Fibroblast of upper back skin (primary cell): ENCODE measurements at places on chromosomes 3 and 15.

DNA sequence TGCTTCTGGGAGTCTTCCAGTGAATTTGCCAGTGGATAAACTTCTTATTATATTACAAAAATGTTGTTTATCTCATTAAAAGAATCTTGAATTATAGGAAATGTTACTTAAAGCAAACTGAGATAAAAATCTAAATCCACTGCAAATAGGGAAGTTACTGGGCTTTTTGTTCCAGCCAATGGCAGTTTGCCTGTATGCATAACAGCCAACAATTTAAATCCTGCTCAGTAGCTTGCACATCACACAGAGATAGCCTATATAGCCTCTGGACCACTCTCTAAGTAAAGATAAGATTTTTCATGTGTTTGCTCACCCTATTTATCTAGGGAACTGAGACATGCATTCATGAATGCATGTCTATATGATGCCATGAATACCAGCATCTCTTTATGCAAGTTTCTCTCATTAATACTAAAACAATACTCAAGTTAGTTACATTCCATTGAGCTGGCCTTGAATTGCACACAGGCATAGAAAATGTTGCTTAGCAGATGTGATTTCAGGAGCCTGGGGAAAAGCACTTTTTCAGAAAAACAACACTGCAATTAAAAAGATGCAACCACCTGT is 92.1 kb upstream of the GPR149 start:
- DNase-seq: no peak

GRCh38 chr3:122392868-122393844 is 9.2 kb downstream of the FAM162A start:
- peak; percentile 56 for DNase-seq

GRCh38 chr15:101694261-101694660 is 30.0 kb downstream of the TARS3 start:
- no peak for DNase-seq

DNA sequence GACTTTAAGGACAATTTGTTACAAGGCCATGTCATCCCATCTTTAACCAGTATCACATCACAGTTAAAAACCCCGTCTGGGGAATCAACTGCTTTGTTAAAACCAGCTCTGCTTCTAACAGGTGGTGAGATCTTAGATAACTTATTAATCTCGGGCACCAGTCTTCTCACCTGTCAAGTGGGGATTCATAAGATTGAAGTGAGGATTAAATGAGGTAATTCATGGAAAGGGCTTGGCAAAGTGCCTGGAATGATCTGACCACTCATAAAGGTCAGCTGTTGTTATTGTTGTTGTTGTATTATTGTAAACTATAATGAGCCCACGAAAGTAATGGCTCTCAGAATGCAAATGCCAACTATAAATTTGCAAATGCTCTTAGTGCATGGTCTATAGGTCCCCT is 30.1 kb upstream of the SLC24A5 start:
- DNase-seq: no peak

DNA sequence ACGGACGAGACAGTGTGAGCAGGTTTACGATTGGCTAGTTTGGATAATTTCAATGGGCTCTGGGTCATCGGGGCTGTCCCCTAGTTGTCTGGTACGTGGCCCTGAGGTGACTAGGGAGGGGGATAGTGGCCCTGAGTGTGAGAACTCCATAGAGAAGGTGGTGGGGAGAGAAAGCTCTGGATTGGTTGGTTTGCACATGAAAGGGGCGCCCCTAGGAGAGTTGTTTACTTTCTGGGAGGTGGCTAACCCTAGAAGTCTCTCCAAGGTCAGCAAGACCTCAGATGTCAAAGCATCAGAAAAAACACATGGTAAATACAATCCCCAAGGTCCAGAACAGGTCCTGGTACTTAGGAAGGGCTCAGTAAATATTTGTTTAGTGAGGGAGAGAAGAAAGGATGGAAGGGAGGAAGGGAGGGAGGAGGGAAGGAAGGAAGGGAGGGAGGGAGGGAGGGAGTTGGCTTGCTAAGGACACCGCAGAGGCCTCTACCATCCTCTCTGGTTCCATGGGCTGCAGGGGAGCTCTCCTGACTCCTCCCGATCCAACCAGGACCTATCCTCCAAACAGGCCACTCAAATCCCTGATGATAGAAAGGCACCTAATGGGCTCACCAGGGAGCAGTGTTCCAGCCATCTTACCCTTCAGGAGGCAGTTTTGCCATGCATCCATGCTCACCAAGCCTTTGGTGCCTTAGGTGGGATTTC is 3.0 kb upstream of the TRH start:
- no peak for DNase-seq

GRCh38 chr15:90581771-90582352 is 52.1 kb downstream of the CRTC3 start:
- DNase-seq: no peak

GRCh38 chr15:89877083-89877425 is 16.7 kb downstream of the AP3S2 start:
- DNase-seq: no peak

DNA sequence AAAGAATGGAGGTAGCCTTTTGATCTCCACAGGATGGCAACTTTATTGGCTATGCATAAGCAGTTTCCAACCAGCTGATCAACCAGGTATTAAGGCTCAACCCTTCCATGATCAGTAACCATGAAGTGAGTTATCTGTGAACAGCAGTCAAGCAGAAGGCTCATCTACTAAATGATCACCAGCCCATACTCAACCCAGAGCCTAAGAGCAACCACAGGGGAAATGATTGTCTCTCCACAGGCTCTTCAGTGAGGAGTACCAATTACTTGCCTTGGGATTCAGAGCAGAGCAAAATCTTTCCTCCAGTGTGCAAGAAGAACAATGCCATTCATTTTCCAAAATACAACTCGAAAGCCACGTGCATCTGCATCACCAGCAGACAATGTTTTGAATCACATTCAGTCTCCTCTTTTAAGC is 754.8 kb downstream of the ROBO1 start:
- no peak for DNase-seq

- peak; percentile 3 for DNase-seq
Measured at GRCh38 chr3:13850161-13850945, 29.5 kb downstream of the WNT7A start.

DNA sequence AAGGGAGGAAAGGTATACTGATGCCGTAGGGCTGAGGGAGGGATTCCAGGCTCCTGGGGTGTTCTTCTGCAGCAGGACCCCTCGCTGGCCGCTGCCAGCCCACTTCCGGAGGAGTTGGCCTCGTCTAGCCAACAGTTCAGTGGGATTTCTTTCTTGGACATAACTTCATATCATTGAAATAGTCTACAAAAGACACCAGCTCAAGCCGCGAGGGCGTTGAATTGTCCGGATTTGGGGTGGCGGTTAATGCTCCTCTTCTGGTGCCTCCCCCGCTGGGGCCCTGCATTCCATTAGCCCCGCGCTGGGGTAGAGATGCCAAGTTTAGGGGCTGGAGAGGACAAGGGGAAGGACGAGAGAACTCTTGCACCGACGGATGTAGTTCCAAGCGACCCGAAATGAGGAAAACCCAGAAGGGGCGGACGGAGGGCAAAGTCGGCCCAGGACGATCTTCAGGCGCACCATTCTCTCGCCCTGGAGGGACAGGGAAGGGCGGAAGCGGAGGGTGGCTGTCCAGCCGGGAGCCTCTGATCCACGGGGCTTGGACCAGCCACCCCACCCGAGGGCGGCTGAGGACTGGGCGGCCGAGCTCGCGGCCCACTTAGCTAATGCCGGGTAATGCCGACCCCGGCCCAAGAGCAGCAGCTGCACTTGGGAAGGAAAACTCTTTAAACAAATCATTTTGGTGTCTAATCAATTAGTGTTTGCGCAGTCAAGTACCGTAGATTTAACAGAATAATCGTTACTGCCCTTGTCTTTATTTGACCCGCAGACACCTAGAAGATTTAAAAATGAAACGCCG is 4.7 kb upstream of the ONECUT1 start:
- DNase-seq: no peak

DNA sequence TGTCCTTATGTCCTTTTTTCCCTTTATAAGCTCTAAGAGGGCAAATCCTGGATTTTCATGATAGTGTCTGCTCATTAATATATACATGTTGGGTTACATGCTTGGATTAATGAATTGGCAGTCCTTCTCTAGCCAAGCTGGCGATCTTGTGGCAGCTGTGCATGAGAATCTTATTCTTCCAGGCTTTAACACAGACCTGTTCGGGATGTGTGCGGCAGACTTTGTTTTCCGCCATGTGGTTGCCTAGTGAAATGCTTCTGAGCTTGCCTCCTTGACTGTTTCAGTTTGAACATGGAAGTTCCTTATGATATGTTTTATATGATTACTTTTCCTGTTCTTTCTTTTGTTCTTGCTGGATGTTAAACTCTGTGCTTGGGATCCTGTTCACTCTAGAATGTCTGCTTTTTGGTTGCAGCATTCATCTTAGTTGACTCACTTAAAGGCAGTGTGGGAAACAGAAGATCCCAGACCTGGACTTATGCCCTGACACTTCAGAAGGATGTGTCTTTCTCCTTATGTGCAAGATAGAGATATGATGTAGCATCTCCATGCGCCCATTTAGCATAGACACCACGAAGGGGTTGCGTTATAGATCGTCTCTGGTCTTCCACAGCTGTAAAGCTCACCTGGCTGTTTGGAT is 7.2 kb downstream of the CHCHD6 start:
- peak; percentile 57 for DNase-seq

DNA sequence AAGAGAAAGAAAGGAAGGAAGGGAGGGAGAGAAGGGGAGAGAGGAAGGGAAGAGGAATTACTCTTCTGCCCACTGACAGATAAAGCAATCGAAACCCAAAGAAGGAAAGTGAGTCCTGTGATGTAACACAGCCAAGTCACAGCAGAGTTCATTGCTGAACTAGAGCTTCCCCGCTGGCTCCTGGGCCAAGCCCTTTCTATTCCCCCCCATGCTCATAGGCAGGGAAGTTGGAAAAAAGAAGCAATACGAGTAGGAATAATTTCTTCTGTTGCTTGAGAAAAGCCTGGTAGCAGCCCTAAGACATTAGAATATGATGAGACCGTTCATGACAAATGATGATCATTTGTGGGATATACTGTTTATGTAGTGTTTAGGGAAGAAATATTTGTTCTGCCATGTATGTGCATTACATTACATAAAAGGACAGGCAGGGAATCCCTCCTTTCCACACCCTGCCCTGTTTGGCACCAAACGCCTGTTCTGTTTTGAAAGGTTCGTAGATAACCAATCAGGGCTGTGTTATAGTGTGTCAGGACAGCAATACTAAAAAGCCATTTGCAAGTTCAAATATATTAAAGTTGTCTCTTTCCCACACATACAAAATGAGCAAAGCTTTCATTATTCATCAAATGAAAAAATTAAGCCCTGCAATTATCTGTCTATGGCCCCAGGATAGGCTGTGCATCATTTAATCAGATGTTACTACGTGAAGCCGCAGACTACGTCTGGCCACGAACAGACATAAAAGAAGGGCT is 111.0 kb upstream of the TRPM1 start:
- DNase-seq: no peak

- peak; percentile 98 for DNase-seq
Measured at GRCh38 chr3:188348435-188349244, 194.7 kb downstream of the LPP start.

- DNase-seq: no peak
Measured at GRCh38 chr3:183880121-183880520, 4.6 kb downstream of the PARL start.

DNA sequence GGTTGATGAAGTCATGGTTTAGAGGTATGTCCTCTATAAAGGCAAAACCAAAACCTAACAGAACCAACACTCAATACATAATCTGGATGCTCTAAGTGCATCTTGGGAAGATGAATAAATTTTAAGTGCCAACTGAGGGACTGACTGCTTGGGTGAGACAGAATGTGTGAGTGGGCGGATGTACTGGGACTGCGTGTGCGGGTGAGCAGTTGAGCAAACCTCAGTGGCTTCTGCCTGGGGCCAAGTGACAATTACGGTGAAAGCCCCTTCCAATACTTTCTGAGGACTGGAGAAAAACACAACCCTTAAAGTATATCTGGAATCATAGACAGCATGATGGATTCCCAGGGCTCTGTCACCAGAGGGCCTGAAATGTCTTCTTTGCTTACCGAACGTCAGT is 80.1 kb upstream of the FEZF2 start:
- DNase-seq: no peak
